ENCODE measurements at places on chromosomes 4 and X.
A peak's percentile ranks its signal among the peaks of the same experiment; 100 is the strongest.

GRCh38 chr4:18973296-18973695 lies 951.7 kb upstream of the LCORL start:
- no peak for DNase-seq

GRCh38 chr4:115152081-115152480 lies 38.7 kb upstream of the NDST4 start:
- DNase-seq: no peak

DNA sequence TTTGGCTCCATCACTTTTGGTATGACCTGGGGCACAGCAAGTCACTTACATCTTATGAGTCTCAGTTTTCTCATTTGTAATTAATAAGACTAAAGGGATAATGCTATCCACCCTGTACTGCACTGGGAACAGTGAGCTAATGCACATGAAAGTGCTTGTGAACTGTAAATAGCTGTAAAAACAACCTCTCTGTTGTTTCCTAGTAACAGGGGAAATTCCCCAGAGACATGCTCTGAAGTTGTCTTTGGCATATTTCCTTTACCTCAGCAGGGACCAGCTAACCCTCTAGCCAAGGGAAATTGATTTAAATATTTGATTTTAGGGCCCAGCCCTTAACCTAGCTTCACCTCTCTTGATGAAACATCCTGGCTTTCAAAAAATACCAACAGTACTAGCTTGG lies 6.1 kb upstream of the CYSLTR1 start:
- no peak for DNase-seq

DNA sequence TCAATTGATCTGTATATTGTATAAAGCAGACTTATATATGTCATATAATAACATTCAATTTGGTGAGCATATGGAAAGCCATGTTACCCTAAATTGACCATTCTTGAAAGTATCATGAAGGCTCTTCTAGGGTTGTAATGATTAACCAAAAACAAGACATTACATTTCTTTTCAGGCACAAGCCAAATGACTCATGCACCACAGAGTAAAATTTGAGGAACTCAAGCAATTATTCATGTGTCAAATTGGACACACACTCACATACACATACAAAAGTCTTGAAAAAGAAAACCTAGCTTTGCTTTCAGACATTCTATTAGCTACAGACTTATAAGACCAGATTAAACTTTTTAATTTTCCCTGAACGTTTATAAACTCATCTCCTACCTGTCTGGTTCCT lies 146.5 kb upstream of the PCDH18 start:
- no peak for DNase-seq

DNA sequence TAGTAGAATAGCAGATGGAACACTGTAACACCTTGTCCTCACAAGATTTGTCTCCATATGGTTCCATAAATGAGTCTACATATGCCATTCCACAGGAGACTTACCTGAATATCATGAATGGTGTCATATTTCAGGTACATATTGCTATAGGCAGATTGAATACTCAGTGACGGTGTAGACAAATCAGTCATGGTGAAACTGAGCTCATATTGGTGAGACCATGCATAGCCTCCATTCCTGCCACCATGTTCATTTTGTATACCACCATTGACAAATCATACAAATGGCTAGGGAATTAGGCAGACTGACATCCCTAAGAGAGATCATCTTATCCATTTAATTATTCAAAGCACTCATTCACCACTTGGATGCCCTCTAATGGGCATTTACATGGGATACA lies 38.0 kb upstream of the SPP1 start:
- no peak for DNase-seq

- DNase-seq: no peak
Observed at GRCh38 chrX:106615041-106615440, 3.3 kb downstream of the RADX start.

- no peak for DNase-seq
Observed at GRCh38 chr4:88033309-88033708, 25.9 kb downstream of the PKD2 start.

- no peak for DNase-seq
Observed at GRCh38 chrX:129959493-129959832, 23.0 kb upstream of the BCORL1 start.

DNA sequence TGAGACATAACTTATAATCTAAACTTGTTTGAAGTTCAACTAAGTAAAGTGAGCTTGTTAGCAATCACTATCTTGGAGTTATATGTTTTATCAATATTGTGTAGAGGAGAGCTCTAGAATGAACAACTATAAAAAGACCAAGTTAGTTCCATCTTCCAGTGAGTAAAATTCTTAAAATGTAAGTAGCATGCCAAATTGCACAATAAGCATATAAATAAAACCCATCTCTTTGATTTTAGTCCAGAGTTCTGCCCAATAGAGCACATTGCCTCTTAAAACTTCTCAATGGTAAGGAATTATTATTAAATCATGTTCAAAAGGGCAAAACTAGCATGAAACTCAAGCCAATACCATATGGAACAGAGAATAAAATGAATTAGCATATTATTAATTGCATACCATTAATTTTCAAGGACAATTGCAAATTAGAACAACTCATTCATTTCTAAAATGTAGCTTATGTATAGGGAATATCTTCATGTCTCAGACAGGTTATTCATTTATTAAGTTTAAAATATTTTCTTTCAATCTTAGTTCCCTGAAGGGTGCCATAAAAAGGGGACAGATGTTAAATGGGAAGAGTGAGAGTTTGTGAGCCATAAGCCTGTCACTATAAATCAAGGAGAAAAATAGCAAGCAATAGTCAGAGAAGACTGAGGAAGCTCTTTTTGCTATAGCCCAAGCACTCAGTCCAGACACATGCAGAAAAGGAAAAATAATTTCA lies 507.6 kb downstream of the CENPC start:
- DNase-seq: no peak

DNA sequence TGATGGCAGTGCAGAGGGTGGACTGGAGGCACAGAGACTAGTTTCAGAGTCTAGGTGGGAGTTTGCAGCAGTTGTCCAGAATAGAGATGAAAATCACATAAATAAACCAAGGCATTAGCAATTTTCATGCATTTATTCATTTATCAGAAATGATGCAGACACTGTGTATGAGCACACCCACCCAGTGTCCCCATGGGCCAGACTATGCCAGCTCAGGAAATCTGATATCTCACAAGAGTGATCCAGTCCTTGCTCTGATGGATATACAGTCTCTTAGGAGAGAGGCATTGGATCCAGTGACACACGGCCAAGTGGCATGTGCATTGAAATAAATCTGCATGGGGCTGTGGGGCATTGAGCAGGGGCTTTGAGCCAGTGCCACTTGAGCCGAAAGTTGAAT lies 228.2 kb downstream of the FRMPD4 start:
- DNase-seq: no peak

- DNase-seq: no peak
Observed at GRCh38 chr4:71878376-71878775, 94.5 kb upstream of the GC start.

DNA sequence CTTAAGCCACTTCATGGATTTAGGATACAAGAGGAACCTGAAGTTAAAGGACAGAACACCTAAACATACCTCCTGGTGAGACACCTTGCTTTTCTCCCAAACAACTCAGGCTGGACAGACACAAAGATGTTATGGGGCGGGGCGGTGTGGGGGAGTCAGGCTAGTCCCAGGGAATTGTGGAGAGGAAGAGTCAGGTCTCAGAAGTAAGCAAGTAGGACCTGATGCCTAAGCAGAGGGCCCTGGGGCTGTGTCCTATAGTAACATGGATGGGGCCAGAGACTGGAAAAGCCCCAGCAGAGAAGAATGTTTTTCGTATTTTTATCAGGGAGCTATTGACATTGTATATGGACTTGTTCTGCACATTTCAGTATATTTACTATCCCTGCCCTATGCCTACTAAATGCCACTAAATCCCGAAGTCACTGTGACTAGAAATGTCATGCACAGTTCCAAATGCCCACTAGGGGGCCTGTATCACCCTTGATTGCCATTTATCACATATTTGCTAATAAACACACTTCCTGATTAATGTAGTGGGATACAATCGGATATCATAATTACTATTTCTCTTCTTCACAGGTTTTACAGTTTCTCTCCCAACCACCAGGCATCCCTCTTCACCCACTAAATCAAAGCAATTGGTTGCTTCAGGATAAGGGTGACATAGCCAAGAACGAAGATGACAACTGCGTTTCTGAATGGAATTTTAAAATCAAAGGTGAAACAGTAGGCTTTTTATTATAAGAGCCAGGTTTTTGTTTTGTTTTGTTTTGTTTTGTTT lies 23.8 kb upstream of the ARHGAP10 start:
- DNase-seq: peak; percentile 31

DNA sequence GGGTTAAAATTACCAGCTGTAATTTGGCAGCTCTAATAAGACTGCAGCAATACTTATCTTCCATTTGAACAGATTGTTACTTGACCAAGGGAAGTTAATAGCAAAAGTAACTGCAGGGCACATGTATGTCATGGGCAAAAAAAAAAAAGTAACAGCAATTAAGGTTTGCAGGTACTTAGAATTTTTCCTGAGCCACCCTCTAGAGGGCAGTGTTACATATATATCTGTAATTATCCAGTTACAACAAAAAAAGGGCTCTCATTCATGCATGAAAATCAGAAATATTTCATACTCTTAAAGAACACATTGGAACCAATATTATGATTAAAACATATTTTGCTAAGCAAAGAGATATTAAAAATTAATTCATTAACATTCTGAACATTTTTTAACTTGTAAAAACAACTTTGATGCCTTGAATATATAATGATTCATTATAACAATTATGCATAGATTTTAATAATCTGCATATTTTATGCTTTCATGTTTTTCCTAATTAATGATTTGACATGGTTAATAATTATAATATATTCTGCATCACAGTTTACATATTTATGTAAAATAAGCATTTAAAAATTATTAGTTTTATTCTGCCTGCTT lies 25.1 kb downstream of the XIAP start:
- DNase-seq: no peak

GRCh38 chr4:140031061-140031460 lies 122.9 kb downstream of the MAML3 start:
- no peak for DNase-seq

GRCh38 chrX:153580700-153581386 lies 18.1 kb downstream of the CCNQ start:
- no peak for DNase-seq

- DNase-seq: no peak
Observed at GRCh38 chr4:8855818-8856245, 15.8 kb downstream of the HMX1 start.

GRCh38 chr4:8606476-8606875 lies 13.9 kb downstream of the CPZ start:
- DNase-seq: no peak

GRCh38 chrX:52277666-52278065 lies 91.2 kb upstream of the XAGE2 start:
- no peak for DNase-seq

- no peak for DNase-seq
Observed at GRCh38 chr4:17558941-17559708, 17.9 kb upstream of the LAP3 start.

DNA sequence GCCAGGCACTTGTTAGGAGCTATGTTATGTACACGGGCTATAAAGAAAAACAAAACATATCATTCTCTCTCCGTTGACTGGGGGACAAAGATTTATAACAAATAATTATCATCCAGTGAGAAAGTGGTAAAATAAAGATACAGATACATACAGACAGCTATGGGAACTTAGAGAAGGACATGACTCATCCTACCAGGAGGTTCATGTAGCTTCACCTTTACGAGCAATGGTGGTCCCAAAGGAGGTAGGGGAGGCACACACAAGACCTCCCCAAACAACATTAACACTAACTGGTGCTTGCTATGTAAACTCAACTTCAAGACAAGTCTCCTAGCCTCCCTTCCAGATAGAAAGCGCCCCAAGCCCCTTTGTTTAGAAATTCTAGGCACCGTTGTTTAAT lies 8.9 kb downstream of the AMBN start:
- no peak for DNase-seq

GRCh38 chr4:77852892-77853495 lies 9.6 kb upstream of the MRPL1 start:
- no peak for DNase-seq

DNA sequence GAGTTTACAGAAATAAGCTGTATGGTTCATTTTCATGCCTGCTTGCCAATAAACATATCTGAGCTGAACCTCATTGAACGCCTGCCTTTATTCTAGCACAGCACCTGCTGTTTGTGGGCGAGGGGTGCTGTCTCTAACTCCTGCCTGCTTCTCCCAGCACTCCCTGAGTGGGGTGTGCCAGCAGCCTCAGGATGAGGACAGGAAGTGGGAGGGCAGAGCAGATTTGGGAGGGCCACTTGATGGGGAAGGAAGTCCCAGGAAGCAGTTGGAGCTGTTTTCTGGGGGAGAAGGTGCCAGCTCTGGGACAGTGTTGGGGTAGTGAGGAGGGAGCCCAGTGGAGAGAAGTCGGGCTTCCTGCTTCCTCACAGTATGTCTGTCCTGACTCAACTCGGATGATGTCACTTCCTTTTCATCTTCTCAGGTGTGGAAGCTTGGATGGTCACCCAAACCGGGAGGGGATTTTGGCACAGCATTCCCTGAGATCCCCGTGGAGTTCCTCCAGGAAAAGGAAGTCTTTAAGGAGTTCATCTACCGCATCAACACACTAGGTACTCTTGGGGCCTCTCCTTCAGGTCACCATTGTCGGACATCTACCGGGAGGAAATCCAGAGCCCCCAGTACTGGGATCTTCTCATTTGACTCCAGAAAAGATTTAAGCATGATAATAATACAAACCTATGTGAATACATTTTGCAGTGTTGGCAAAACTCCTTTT lies 29.0 kb upstream of the MSANTD1 start:
- no peak for DNase-seq

DNA sequence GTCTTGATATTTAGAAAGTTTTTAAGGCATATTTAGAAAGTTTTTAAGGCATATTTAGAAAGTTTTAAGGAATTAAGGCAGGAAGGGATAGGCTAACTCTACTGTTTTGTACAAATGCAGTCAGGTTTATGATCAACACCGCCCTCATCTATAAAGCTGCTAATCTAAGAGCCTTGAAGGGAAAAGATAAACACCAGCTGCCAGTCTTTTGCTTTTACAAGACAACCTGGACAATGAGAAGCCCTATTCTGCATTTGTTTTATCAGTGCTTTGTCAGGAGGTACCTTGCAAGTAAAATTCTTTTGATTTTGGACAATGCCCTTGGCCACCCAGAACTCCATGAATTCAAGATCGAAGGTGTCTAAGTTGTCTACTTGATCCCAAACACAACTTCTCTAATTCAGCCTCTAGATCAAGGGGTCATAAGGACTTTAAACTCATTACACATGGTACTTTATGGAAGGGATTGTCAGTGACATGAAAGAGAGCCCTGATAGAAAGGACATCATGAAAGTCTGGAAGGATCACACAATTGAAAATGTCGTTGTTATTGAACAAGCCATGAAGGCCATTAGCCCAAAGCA lies 39.8 kb downstream of the IL15 start:
- no peak for DNase-seq

DNA sequence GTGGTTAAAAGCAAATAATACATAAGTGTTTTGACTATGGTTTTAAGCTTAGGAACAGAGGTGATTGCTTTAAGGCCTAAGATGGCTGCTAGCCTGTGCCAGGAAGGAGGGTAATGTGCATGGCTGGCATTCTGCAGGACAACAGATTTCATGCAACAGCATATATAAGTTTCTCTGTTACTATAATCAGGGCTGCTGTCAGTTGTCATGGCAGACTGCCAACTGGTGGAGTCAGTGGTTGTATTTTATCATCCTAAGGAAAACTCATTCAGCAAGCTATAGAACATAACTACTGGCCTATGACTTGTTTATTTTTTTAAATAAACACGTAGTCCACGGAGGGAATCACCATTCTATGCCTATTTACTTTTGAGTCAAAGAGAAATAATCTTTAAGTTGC lies 77.7 kb upstream of the DCAF8L1 start:
- no peak for DNase-seq

Measured in stimulated activated CD8-positive, alpha-beta memory T cell treated with anti-CD3 and anti-CD28 coated beads, Interleukin-7, amount 100 ng/mL, for 1 hour (primary cell).